ENCODE measurements at places on chromosomes 3 and 15. TPM values are rescaled to one million over a fixed set of nuclear protein-coding genes. Genes with fewer than 3 reads are reported as not detected.

DNA sequence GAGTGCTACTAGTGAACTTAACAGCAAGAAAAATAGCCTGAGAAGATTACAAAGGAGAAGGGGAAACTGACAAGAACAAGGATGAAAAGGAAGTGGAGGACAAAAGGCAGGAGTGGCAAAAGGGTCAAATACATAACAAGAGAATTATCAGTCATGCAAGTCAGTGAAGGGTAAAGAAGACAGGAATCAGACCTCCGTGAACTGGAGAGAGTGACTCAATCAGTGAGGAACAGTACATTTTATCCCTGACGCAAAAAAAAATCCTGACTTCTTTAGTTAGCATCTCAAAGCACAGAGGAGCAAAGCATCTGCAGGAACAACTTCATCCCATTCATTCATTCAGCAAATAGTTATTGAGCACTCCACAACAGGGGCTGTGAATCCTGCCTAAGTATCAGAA, 97.8 kb downstream of the SST start:
- no peak for DNase-seq

DNA sequence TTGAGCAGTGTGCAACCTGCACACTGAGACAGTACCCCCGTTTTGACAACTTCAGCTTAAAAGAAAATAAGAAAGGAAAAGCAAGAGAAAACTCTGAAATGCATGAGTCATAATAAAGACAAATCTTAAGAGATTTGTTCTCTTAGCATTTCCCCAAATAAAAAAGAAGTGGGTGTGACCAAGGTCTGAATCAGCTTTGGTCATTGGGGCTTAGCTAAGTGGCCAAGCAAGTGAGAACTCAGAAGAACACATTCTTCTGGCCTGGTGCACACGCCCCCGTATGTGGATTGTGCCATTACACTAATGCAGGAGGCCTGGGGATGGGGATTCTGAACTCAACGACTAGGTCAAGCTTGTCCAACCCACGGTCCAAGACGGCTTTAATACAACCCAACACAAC, 56.9 kb upstream of the PDZRN3 start:
- DNase-seq: peak; percentile 79

DNA sequence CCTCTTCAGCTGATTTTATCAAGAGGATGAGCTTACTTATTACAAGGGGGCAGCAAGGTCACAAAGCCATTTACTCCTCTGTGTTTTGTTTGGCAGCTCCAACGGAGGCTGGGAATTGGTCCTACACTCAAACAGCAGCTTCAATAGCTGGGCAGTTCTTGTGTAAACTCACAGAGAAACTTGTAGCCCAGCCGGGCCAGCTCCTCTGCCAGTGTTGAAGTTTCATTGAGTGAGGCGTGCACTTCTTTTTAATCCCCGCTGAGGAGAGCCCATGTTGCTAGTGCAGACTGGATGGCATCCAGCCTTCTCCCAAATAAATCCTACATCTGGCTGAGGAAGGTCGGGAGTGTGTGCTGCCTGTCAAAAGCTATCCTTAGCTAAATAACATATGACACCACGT, 59.5 kb downstream of the BFSP2 start:
- peak; percentile 41 for DNase-seq

GRCh38 chr15:82919231-82919886, 33.2 kb downstream of the HOMER2 start:
- DNase-seq: no peak

DNA sequence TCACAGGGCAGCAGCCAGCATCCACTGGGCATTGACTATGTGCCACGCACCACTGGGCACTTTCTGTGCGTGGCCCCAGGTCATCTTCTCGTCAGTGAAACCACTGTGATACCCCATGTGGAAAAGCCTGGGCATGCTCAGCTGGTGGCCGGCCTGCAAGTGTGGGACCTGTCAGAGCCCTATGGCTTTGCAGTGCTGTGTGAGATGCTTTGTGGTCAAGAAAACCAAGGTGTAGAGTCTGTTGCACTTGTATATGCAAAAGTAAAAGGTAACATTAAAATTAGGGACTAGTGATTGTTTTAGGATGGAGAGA, 69.5 kb downstream of the PGPEP1L start:
- DNase-seq: no peak

DNA sequence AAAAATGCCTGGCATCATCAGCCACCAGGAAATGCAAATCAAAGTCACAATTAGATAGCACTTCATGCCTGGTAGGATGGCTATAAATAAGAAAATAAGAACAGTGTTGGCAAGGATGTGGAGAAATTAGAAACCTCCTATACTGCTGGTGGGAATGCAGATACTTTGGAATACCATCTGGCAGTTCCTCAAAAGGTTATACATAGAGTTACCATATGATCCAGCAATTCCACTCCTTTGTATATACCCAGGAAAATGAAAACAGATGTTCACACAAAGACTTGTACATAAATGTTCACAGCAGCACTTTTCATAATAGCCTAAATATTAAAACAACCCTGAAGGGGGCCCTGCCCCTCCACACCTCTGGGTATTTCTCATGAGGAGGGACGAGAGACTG, 13.7 kb downstream of the ACSBG1 start:
- DNase-seq: no peak

GRCh38 chr3:120064641-120065040, 29.6 kb downstream of the GSK3B start:
- DNase-seq: no peak

- no peak for DNase-seq
Observed at GRCh38 chr15:99425657-99426301, 140.0 kb upstream of the MEF2A start.

- no peak for DNase-seq
Observed at GRCh38 chr15:74750751-74751150, 2.1 kb downstream of the CYP1A2 start.

- no peak for DNase-seq
Observed at GRCh38 chr3:7615043-7615442, 754.1 kb downstream of the GRM7 start.

- no peak for DNase-seq
Observed at GRCh38 chr3:24168977-24169376, 223.9 kb downstream of the NR1D2 start.

DNA sequence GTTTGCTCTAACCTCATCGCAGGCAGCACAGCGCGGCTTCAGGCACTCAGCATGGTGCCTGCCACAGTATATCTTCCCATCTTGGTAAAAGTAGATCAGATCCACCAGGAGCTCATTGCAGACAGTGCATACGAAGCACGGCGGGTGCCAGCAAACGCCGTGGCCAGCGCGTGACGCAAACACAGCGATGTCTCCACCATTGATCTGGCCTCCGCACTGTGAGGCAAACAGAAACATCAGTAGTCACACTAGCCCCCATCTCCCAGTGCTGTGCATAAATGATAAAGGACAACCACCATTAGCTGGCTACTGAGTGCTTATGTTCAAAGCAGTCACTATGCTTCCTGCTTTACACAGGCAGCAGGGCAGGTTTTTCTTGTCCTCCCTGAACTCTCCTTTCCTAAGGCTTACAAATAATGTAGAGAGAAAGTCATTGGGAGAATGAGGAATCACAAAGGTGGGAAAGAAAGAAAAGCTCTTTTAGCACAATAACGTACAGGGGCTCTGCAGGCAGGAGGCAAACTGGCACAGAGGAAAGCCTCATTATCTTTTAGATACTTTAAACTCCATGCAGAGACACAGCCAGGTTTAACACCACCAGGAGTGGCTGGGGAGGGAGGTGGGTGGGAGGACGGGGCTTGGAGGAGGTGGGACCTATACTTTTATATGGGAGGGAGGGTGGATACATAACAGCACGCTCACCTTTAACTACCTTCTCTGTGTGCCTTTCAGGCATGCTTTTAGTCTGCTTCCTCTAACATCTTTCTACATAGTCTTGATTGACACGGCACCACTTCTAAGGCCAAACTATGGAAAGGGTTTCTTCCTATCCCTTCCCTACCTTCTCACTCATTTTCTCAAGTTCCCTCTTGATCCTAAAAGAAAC, 67.9 kb downstream of the PRICKLE2 start:
- DNase-seq: no peak

DNA sequence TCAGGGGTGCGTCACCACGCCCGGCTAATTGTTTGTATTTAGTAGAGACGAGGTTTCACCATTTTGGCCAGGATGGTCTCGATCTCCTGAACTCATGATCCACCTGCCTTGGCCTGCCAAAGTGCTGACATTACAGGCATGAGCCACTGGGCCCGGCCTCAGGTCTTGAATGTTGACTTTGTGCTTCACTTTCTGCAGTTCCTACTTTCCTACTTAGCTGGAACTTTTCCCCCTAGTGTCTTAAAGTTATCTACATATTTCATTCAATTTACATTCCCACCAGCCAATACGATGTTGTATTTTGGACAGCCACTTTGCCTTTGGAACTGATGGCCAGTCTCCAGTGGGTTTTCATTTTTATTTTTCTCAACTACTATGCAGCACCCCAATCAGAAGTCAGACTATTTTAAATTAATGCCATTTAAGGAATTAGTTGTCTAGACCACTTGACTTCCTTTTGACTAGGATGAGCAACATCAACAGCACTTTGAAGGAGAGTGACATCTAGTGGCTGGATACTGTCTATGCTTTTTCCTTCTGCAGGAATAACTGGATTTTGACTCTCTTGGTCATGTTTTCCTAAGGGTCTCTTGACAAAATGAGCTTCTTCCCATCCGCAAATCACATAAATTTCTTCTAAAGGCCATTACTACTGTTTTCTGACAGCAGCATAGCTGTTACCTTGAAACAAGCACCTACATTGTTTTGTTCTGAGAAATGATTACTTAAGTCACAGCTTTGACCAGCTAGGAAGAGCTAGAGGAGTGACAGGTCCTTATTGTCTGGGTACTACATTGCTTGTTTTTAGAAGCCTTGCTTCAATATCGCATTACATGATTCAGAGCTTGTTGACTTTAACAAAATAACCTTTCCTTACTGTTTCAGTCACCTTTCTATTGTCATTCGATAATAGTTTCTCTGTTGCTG, 140.2 kb downstream of the ITPR1 start:
- peak; percentile 80 for DNase-seq

- no peak for DNase-seq
Observed at GRCh38 chr15:68469162-68470048, 37.4 kb upstream of the ITGA11 start.

Gene DUT
- 70.4 TPM for total RNA-seq

Gene TMOD2
- total RNA-seq: 18.9 TPM

GRCh38 chr3:40465111-40465407, 7.9 kb downstream of the RPL14 start:
- DNase-seq: no peak

GRCh38 chr15:100372739-100373119, 31.0 kb upstream of the ADAMTS17 start:
- DNase-seq: no peak

Gene CHST13
- total RNA-seq: not detected

Gene ATP13A5
- not detected for total RNA-seq

Gene CLDN18
- not detected for total RNA-seq

DNA sequence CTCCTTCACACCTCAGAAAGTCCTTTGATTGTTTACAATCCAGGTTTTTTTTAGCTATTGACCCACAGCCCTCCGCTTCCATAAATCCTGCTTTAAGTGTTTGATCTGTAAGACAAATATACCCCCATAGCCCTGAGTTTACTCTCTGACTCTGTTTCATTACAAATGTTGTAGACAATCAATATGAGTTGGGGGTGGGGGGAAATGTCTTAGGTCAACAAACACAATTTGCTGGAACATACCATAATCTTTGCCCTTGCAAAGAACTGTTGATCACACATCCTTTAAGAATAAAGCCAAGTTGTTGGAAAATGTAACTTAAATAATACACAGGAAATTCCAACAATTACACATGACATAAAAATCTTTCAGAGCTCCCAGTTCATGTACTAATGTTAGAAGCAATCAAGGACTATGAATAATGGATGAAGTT, 301.8 kb upstream of the SEMA6D start:
- no peak for DNase-seq

DNA sequence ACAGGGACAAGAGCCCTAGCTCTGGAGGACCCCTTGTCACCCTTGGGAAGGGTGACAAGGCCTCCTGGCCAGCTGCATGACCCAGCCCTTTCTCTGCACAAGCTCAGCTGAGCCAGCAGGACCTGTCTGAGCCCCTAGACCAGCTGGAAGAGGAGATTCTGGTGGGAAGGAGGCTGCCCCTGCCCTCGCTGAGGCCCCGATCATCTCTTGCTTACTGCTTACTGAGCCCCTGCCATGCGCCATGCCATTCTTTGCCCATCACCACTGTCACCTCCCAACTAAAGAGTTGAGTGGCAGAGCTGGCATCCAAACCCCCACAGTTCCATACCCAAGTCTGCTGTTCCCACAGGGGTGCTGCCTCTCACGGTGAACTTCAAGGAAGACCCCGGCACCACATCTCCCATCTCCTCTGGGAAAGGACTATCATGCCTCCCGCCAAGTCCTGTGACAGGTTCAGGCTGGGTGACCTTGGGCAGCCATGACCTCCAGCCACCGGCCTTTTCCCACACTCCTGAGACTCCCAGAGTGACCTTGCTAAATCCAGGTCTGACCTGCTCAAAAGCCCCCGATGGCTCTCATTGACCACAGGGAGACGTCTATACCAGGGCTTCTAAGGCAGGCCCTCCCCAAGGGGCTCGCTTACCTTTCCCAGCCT, 34.0 kb downstream of the ACSBG1 start:
- no peak for DNase-seq

GRCh38 chr3:124467980-124468902, 262.0 kb upstream of the UMPS start:
- peak; percentile 29 for DNase-seq

Gene ADGRG7
- total RNA-seq: not detected

Gene PCSK6
- total RNA-seq: 0.81 TPM

DNA sequence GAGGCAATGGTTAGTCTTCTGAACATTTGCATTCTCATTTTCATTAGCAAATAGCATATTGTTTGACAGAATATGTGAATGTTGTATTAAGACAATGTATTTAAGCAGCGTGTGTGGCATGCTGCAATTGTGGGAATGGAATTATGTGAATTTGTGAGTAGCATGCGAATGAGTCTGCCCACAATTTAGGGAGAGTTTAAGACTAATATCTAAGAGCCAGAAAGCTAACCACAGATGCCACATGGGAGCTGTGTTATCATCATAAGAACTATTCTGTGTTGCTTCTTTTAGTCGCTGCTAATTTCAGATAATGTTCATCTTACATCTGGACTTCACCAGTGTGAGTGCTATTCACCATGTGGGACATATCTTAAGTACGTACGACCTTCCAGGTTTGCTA, 494.5 kb downstream of the RBMS3 start:
- peak; percentile 60 for DNase-seq

Gene KCNAB1
- total RNA-seq: 9.2 TPM

GRCh38 chr3:141408596-141408995, 40.3 kb downstream of the ZBTB38 start:
- DNase-seq: no peak

DNA sequence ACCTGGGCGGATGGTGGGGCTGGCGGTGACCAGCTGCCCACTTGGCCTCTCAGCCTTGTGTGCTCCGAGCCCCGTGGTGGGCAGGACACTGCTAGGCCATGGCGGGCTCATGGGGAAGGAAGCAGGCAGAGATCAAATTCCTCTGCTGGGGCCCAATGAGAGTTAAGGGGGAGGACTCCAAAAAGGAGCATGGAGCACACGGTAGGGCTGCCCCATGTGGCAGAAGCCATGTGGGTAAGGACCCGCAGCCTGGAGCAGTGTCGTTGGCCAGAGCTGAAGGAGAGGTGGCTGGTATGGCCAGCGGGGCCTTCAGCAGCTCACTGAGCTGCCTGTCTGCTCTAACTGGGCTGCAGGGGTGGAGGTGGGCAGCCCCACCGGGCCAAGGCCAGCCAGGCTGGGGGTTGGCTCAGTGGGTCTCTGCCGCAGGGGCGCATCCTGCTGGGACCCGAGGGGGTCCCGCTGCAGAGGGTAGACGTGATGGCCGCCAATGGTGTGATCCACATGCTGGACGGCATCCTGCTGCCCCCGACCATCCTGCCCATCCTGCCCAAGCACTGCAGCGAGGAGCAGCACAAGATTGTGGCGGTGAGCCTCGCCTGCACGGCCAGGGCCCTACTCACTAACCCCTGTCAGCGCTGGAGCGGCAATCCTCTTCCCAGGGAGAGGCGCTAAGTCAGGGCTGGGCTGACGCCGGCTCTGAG, 11.3 kb downstream of the STAB1 start:
- no peak for DNase-seq

Measured in fibroblast of the aortic adventitia (primary cell).